ENCODE measurements at places on chromosomes 16 and 17.

- DNase-seq = no peak
Measured at GRCh38 chr16:4313563-4314531, 2.0 kb upstream of the GLIS2 start.

DNA sequence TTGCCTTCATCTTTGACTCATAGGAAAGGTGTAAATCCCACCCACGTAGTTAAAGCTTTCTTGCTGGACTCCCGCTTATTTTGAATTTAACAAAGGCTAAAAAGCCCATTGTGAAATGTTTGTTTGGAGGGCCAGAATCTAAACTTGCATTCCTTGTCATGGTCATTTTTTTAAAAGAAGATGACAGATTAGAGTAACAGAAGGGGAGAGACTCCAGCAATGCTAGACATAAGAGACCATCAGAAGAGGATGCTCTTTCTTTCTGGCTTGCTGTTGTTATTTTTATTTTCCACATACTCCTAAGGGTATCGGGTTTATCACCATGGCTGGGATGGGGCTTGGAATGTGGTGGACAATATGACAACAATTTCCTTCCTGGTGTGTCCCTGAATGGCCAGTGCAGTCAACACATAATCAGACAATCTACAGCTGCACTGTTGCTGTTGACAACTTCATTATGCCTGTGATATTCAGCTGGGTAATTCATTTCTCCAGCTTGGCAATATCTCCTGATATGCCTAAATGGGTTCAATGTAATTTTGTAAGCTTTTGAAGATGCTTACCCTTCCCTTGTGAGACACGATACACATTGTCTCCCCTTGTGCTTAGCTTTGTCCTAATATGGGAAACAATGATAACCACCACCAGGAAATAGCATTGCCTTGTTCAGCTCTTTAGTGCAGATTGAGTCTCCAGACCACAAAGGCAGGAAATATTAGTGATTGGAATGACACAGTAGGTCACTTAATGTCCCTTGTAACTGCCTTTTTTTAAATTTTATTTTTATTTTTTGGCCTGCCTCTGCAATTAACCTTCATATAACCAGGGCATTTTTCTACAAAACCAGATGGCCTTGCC lies 164.3 kb downstream of the ANKFN1 start:
- no peak for DNase-seq

- no peak for DNase-seq
Measured at GRCh38 chr16:49781401-49781800, 74.5 kb downstream of the ZNF423 start.

GRCh38 chr17:66411520-66411919 lies 109.1 kb downstream of the PRKCA start:
- DNase-seq = no peak

DNA sequence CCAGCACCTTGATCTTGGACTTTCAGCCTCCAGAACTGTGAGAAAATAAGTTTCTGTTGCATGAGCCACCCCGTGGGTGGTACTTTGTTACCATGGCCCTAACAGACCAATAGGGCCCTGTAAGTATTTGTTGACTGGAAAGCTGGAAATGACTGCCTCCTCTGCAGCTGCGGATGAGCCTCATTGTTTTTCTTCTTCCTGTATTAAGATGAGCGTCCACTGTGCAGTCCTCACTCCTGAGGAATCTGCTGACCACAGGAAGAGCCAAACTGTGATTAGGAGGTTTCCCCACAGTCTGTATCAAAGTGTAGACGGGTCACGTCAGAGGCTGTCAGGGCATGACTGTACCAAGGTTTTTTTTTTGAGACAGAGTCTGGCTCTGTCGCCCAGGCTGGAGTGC lies 12.2 kb upstream of the AKTIP start:
- no peak for DNase-seq

GRCh38 chr17:61227866-61228265 lies 171.8 kb upstream of the TBX2 start:
- DNase-seq = no peak

DNA sequence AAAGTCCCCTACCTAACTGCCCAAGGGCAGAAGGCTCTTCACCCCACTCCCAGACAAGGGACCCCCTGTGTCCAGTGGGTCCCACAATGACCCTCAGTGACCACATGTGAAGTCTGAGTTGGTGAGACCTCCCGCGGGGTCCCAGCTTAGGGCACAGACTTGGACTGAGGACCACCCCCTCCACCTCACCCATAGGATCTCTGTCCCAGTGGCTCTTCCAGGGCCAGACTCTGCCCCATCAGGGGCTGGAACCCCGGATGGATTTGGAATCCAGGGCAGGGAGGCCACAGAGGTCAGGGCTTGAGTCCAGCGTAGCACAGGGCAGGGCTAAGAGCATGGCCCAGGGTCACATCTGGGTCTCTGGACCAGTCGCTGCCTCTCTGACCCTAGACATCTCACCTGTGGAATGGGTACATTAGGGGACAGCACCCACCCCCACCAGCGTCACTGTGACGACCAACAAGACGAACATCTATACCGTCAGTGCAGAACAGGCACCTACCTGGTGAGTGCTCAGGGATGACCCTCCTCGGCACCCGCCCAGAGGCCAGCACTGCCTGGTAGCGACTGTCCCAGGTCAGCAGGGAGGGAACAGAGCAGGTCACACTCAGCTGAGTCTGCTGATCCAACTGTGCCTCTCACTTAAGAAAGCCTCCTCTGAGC lies 37.7 kb downstream of the TNFRSF13B start:
- no peak for DNase-seq

DNA sequence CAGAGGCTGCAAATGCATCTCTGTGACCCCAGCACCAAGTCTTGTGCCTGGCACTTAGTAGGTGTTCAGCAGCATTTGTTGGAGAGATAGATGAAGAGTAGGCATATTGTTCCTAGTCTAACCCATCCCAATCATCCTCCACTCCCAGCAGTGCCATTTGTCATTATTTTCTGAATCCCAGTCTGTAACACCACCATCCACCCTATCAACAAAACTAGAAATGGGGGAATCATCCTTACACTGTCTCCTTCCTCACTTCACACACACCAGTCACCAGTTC lies 95.9 kb upstream of the TBX2 start:
- no peak for DNase-seq
